ENCODE measurements at places on chromosomes 11 and 22. TPM values are rescaled to one million over a fixed set of nuclear protein-coding genes. Genes with fewer than 3 reads are reported as not detected.

Gene LRRC56
- total RNA-seq = 0.67 TPM

DNA sequence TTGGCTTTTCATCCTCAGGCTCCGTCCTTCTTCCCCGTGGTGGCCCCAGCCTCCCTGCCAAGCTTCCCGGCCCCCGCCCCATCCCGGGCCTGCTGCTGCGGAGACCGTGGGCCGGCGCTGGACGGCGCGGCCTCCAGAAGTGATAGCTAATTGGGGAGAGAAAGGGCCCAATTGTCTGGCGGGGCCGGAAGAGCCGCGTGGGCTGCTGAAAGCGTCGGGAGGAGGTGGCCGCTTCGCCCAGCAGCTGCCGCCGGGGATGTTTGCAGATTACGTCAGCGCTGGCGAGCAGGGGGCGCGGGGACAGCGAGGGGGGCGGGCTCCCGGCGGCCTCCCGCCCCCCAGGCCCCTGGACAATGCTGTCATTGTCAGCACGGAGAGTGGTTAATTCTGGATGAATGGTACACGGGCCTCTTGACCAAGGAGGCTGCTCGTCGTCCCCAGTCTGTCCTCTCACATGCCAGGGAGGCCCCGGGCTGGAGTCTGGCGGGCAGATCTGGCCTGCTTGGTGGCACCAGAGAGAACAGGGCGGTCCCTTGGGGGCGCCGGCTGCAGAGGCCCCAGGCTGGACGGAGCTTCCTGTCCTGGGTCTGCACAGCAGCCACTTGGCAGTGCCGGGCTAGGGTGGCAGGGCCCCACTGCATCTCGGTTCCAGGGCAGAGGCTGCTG is 1.6 kb downstream of the SMIM38 start:
- peak; percentile 24 for DNase-seq

DNA sequence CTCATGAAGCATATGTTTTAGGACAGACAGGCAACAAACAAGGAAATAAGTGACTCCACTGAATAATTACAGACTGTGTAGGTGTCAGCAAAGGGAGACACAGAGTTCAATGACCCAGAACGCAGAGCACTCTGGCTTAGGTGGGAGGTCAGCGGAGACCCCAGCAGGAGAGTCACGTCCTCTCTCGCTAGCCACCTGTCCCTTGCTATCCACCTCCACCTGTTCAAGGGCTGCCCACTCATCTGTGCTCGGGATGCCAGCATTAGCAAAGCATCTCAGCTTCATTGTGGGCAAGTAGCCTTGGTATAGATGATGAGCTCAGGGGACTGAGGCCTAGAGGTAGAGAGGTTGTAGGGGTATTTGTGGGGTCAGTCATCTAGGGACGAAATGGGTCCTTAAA is 21.8 kb upstream of the ATXN10 start:
- DNase-seq = no peak

Gene CNIH2
- 0.96 TPM for total RNA-seq

Gene C22orf42
- total RNA-seq = not detected

- DNase-seq = peak; percentile 6
Observed at GRCh38 chr11:126862664-126863243, 137.8 kb downstream of the KIRREL3 start.

DNA sequence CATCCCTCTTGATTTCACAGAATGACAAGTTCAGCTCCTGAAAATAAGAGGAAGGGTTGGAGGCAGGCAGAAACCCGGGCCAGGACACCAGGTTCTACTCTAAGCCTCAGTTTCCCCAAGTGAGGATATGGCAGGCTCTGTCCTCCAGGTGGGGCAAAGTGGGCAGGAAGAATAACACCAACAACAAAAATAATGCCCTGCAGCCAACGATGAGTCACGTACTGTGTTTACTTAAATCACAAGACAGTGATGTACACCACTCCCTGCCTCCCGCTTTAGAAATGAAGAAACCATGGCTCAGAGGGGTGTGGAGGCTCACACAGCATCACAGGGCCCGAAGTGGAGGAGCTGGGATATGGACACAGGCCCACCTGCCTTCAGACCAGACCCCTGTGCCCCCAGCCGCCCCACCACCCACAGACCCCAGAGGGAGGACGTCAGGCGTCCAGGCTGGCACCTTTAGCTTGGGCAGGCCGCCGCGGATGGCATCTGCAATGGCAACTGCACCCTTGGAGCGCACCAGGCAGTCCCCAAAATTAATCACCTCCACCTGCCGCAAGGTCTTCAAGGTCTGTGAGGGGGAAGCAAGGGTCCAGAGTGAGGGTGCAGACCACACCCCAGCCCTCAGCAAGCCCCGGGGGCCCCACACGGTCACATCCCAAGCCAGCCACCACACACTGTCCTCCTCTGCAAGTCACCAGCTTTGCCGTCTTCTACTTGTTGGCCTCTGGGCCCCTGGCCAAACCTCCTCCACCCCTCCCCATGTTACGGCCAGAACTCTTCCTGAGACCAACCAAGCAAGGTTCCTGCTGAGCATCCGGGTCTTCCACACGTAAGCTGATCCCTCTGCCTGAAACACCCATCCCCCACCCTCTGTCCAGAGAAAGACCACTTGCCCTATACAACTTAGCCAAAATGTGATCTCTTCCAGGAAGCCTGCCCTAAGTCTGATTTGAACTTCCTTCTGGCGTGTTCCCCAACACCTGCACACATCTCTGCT is 15.8 kb upstream of the CHADL start:
- no peak for DNase-seq

Gene GPHA2
- total RNA-seq = not detected

Gene DCDC1
- total RNA-seq = not detected

- DNase-seq = no peak
Observed at GRCh38 chr22:42432020-42432596, at the start of gene NFAM1. TSS of gene NFAM1 (minus strand) at chr22:42432403. CDS start at chr22:42432357, 46 bp downstream.

- no peak for DNase-seq
Observed at GRCh38 chr11:88569342-88569741, 231.8 kb upstream of the CTSC start.

GRCh38 chr22:34015642-34016041 is 95.4 kb upstream of the LARGE1 start:
- DNase-seq = no peak

Gene MCAM
- total RNA-seq = 8.0 TPM

GRCh38 chr11:6567371-6567745 is 36.1 kb downstream of the RRP8 start:
- DNase-seq = no peak

Gene DGCR2
- 18.0 TPM for total RNA-seq

DNA sequence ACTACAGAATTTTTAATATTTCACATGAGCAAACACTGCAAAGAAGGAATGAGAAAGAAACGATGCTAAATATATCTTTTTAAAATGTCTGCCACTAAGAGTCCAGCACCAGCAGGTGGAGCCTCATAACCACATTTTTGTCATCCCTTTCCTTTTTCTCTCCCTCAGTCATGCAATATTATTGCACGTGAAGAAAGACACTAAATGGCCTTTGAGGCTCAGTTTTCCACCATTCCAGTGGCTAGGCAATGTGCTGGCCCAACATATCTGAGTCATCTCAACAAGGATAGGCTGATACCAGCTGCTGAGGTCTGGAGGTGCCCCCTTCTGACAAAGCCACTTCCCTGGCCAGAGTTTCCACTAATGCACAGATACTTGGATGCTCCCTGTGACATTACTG is 1.8 kb downstream of the ALKBH8 start:
- peak; percentile 58 for DNase-seq

Gene ATXN10
- 114 TPM for total RNA-seq

DNA sequence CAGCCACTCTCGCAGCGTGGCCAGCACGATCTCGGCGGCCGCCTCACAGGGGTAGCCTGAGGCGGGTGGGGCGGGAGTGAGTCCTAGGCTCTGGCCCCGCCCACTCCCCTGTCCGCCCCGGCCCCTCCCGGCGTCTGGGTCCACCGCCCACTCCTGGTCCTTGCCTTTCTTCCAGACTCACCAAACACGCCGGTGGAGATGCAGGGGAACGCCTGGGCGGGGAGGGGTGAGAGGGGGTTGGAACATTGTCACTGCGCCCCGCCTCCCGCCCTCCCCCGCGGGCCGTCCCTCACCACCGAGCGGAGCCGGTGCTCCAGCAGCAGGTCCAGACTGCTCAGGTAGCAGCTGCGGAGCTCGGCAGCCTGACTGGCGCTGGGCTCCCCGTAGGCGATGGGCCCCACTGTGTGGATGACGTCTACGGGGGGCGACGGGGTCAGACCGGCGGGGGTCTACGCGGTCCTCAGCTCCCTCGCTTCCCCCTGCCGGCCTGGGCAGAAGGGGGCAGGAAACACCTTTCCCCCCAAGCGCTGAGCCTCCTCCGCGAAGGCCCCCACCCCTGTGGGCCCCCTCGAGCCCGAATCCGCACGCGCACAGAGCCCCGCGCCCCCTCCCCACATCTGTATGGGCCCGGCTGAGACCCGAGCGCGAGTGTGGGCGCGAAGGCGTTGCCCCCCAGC is 13.2 kb downstream of the OTUB1 start:
- DNase-seq = peak; percentile 74

- DNase-seq = no peak
Observed at GRCh38 chr22:46467006-46467405, 70.4 kb downstream of the CELSR1 start.

GRCh38 chr11:72009156-72009555 is 10.4 kb downstream of the IL18BP start:
- DNase-seq = no peak

Gene KDM4E
- total RNA-seq = not detected

- no peak for DNase-seq
Observed at GRCh38 chr11:134040386-134041302, 28.2 kb upstream of the JAM3 start.

Gene MGAT3
- 1.9 TPM for total RNA-seq

- no peak for DNase-seq
Observed at GRCh38 chr11:128153697-128154048, 433.7 kb downstream of the ETS1 start.

- DNase-seq = no peak
Observed at GRCh38 chr22:29956680-29957079, 73.7 kb downstream of the MTMR3 start.

Gene CBLIF
- total RNA-seq = not detected

- no peak for DNase-seq
Observed at GRCh38 chr11:66221012-66221411, 47.4 kb upstream of the RAB1B start.

- DNase-seq = no peak
Observed at GRCh38 chr22:19082793-19083192, 39.4 kb downstream of the DGCR2 start.

GRCh38 chr22:44926491-44927415 is 83.1 kb downstream of the PHF21B start:
- DNase-seq = no peak

GRCh38 chr11:102882389-102883024 is 7.7 kb upstream of the MMP12 start:
- no peak for DNase-seq

- DNase-seq = no peak
Observed at GRCh38 chr11:68302256-68302655, 10.1 kb upstream of the LRP5 start.

DNA sequence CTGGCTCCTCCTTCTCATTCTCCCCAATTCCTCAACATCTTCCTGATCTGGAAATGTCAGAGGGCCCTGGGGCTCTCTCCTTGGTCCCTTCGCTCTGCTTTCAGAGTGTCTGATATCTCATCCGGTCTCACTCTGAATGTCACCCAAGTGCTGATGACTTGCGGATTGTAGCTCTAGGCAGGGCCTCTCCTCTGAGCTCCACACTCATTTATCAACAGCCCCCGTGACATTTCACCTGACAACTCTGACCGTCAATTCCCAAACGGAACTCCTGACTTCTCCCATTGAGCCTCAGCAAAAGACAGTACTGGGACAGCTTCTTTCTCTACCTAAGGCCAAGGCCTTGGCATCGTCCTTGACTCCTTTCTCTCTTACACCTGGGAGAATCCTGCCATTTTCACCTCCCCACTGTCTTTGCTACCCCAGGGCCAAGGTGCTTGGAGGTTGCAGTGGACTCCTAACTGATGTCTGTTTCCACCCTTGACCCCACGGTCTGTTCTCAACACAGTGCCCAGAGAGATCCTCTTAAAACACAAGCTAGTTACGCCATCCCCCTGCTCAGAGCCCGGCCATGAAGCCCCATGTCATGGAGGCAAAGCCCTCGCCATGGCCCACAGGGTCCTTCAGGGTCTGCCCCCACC is 57.5 kb upstream of the THY1 start:
- no peak for DNase-seq

Gene TEX54
- not detected for total RNA-seq

DNA sequence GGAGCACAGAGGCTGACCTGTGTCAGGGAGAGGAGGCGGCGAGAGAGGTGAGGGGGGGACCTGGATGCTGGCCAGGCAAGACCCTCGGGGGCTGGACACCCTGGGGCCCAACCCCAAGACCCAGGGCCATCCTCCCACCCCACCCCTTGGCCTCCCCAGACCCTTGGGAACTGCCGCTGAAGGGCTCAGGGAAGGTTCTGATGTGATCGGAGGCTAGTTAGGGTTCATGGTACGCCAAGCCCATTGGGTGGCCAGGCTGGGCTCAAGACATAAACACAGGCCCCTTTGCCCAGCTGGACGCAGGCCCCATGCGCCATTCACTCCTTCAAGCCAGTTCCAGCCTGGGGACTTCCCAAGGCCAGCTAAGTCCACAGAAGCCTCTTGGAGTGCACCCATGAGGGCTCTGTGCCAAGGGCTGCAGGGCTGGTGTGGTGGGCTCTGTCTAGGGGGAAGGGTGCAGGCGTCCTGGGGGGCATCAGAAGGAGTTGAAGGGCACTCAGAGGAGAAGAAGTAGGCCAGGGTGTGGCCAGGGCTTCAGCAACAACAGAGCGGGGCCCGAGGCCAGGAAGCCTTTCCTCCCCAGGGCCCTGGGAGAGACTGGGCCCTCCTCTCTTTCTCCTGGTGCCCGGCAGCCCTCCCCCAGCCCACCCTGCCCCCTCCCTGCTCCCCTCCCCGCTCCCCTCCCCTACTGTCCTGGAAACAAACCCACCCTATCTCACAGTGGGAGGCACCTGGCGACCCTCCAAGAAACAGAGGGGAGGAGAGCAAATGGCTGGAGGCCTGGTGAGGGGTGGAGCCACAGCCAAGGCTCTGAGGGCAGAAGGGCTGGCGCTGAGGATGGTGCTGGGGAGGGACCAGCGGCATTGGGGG is 12.9 kb downstream of the TSPAN32 start:
- no peak for DNase-seq

DNA sequence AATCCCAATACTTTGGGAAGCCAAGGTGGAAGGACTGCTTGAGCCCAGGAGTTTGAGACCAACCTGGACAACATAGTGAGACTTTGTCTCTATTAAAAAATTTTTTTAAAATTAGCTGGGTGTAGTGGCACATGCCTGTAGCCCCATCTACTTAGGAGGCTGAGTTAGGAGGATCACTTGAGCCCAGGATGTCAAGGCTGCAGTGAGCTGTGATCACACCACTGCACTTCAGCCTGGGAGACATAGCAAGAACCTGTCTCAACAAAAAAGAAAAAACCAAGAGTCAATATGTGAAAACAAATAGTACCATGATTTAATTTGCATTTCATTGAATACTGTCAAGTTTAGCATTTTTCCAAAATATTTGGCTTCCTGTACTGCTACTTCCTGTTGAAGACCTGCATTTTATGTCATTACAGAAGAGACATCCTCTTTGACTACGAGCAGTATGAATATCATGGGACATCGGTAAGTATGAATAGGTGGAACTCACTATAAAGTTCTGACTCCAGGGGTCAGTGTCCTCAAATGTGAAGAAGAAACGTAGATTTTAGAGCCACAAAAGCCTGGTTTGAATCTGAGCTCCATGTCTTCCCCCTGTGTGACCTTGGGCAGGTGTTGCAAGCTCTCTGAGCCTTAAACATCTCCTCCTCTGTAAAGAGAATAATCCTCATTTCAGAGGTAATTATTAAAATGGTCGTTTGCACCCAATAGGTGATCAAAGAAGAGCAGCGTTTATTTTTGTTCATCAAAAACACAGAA is 16.0 kb downstream of the CDC45 start:
- DNase-seq = no peak

Gene OR51V1
- total RNA-seq = not detected

GRCh38 chr11:89660234-89660633 is 49.9 kb upstream of the TRIM77 start:
- no peak for DNase-seq

GRCh38 chr11:128260398-128260797 is 327.0 kb downstream of the ETS1 start:
- no peak for DNase-seq
